ENCODE measurements at places on chromosomes 7 and 10.

DNA sequence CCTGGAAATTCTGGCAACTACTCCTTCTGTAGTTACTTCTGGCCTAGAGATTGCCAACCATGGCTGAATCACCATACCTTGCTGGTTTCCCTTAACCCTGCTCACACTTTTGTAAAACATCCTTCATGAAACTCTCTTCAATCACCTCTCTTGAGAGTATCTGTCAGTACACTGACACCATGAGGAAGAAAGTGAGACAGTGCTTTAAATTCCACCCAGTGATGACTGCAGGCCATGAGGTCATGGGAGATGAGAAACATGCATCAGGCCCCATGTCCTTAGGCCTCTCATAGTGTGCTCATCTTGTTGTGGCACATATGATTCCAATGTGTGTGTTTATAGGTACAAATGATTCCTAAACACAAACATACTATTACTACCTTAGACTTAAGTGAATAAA, 24.6 kb upstream of the NAMPT start:
- no peak for DNase-seq

DNA sequence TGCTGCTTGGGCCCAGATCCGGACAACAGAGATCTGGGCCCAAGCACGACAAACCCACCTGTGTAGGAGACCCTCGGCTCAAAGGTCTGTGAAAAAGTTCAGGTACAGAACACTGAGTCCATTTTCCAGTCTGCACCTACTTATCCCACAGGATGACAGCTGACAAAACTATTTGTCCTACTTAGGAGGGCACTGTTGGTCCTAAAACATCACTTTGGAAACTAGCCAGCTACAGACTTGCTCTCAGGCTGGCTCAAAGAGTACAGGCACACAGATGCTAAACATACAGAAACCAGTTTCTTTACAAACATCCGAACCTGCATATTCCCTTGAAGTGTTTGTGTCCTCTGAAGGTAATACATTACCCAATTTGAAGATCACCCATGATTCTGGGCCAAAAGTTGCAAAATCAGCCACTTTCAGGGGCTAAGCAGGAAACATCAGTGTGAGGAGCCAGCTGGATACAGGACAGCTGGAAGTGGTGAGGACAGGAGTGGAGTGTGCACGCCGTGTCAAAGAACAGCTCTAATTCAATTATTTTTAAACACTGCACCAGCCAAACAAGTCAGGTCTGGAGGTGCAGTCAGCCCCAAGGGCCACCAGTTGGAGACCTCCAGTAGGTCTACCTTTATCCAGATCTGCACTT, 88.5 kb downstream of the NOC3L start:
- no peak for DNase-seq

DNA sequence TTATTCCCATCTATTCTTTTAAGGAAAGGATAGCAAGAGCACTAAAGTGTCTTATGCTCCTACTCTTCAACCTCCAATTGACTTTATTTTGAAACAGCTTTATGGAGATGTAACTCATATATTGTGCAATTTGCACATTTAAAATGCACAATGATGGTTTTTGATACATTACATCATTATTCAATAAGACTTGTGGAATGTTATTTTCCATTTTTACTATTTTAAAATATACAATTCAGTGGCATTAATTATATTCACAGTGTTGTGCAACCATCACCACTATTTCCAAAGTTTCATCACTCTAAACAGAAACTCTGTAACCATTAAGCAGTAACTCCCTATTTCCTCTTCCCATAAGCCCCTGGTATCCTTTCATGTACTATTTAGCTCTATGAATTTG, 489.8 kb downstream of the NEBL start:
- DNase-seq = no peak

DNA sequence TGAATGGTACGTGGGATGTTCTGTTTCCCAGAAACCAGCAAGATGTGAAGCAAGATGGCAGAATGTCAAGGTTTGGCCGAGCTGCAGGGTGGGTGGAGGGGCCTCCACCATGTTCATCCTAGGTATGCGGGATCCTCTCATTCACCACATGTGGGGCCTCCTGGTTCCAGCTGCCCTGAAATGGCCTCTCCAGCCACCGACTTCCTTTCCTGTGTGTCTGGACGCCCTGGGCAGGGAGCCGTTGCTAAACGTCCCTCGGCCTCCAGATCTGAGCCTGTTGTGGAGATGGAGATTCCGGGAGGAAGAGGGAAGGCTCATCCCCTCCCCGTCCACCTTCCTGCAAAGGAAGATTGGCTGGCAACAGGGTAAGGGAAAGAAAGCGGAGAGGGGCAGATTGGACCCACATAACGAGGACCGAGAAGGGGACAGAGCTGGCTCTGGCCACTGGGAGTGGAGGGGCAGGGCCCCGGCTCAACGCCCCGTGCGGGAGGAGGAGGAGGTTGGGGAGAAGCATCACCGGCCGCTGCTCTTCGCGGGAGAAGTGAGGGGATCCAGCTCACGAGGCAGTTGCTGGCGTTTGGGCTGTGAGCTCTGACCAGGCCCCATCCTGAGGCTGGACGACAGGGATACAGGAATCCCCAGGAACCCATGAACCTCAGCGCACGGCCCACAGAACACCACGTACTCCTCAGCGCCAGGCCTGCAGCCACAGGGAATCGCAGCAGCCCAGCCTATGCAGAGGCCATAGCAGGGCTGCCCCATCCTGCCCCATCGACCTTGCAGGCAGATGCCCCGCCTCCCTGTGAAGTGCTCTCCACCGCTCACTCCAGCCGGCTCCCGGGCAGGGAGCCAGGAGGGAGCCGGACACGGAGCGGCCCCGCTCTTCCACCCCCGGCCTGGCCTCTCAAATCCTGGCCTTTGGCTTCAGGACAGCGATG, 98.3 kb downstream of the FOXL3 start:
- DNase-seq = no peak

- DNase-seq = no peak
Measured at GRCh38 chr7:44461387-44461786, 29.1 kb downstream of the NUDCD3 start.

DNA sequence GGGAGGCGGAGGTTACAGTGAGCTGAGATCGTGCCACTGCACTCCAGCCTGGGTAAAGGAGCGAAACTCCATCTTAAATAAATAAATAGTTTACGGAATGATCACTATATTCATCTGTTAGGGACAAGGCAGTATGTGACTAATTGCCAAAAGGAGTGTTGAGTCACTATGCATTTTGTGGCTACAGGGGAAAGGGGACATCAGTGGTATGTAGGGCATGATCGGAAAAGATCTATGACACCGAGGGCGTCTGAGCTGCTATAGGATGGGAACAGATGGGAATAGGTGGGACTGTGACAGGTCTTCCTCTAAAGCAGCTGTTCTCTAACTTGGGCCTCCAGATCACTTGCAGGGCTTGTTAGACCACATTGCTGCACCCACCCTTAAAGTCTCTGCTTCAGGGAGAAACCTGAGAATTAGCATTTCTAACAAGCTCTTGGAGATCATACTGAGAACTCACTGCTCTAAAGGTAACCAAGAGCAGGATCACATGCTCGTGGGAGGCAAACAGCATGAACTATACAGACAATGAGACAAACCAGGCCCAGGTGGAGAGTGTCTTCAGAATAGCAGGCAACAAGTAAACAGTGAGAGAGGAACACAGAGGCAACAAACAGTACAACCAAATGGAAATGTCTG, 65.1 kb upstream of the ITGA8 start:
- DNase-seq = no peak

- DNase-seq = no peak
Measured at GRCh38 chr7:81903115-81903514, 133.3 kb upstream of the HGF start.

DNA sequence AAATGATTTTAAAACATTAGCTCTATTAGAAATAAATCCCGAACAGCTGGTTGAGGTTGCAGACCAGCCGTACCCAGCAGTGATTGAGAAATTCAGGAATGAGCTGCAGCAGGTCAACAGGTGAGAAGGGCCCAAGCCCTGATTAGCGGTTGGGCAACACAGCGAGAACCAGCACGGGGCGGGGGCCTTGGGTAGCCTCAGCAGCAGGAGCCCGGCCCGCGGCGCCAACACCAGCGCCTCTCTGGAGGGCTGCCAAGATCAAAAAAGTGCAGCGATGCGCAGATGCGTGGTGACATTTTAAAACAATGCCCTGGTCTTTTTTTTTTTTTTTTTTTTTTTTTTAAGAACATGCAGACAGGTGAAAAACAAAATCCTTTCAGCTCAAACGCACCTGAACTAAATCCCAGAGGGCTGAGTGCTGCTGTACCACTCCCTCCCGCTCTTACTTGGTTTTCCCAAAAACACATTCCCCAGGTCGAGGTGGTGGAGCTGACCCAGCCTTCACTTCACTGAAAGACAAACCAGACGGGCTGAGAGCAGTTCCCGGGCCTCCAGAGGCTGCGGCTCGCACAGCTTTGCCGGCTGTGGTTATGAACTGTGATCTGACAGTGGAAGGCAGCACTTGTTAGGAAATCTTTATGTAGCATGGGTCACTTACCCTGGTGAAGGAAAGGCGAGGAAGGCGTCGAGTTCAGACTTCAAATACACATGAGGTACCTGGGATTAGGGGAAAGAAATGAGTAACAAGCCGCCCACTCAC, 579.4 kb downstream of the SDK1 start:
- DNase-seq = no peak

DNA sequence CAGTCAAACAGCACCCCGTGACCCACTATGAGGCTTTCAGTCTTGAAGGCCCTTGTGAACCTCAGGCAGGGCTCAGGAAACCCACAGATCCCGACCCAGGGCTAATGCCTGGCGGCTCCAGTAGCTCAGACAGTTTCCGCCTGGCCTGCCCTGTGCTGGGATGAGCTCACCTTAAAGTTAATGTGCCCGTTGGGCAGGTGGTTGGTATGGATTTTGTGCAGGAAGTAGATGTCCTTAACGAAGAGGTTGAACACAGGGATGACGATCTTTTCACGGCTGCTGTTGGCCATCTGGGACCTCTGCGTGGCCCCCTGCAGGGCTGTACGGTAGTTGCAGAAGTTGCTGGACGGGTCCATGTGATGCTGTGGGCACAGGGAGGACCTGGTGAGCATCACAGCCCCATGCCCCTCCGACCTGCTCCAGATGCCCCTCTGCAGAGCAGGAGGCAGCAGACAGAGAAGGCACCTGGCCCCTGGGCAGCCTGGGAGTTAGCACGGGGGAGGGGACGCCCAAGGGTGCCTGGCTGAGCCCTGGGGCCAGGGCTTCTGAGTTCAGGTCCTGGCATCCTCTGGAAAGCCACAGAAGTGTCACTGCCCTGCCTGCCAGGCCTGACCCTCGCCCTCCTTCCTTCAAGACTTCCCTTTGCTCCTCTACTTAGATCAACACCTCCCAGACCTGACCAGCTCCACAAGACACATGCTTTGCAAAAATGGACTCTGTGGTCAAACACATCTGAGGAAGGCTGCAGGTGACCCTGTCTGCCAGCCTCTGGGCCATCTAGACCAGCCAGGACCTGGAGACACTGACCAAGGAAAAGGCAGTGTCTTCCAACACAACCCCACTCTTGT, 59.8 kb downstream of the CSGALNACT2 start:
- DNase-seq = no peak

DNA sequence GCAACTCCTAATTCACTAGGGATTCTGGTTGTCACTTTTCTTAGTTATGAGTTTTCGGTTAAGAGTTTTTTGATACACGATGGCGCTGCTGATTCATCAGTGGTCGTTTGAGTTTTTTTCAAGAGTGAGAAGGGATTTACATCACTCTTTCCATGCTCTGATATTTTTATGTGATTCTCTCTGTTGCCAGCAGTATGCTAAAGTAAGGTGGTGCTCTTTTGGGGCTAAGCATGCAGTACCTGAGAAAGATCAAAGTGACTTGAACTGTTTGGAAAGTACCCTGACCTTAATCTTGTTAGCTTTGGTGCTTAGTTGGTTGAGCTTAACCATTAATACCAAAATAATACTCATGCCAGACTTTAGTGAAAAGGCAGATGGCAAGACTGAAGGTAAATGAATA, 28.1 kb downstream of the STAMBPL1 start:
- DNase-seq = no peak

DNA sequence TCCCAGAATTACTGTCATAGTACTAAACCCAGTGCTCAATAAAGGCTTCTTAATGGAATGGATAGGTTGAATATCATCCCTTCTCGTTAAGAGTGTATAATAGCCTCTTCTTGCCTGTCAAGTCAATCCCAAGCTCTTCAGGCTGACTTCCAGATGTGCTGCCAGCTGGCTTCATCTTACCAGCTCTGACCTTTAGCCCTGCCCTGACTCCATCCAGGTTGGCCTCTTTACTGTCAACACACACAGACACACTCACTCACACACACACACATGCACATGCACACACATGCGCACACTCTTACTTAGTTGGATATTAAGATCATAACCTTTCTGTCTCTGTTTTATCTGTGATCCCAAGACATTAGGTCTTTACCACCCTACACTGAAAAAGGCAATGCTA, 49.1 kb downstream of the ASB4 start:
- DNase-seq = no peak

DNA sequence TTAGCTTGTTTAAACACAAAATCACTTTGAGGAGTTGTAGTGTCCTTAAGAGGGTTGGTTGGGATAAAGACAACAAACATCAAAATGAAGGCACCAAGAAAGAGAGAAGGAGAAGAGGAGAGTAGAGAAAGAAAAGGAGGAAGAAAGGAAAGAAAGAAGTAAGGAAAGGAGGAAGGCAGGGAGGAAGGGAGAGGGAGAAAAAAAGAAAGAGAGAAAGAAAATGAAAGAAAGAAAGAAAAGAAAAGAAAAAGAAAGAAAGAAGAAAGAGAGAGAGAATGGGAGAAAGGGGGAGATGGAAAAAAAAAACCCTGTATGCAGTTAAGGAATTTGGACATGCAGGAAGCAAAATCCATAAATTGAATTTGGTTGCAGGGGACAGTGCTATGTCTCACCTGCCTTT, 635.4 kb upstream of the FZD8 start:
- no peak for DNase-seq

- DNase-seq = peak; percentile 28
Measured at GRCh38 chr7:35695473-35695850, 527 bp upstream of the HERPUD2 start.

GRCh38 chr7:101630591-101630990, 1.5 kb upstream of the MYL10 start:
- DNase-seq = no peak

DNA sequence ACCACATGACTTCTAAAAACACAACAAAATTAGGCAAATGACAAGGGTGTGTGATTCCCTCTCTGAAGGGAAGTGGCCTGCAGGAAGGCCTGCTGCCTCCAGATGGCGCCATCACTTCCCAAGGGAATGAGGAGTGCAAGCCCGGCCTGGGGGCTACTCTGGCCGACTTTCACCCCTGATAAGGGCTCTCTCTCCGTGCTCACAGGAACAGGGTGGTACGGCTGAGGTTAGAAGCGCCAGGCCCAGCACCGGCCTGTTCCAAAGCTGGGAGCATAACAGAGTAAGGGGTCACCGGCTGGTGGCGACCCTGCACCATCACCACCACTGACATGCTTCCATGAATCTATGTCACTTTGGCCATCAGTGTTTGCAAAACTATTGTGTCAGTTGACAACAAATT, 13.1 kb downstream of the RBP3 start:
- no peak for DNase-seq
